Activated T-cell treated with anti-CD3 and anti-CD28 coated beads, Interleukin-2, amount 50 U/mL, for 72 hours (primary cell): ENCODE measurements at places on chromosomes 12 and 14. TPM values are rescaled to one million over a fixed set of nuclear protein-coding genes. Genes with fewer than 3 reads are reported as not detected.

DNA sequence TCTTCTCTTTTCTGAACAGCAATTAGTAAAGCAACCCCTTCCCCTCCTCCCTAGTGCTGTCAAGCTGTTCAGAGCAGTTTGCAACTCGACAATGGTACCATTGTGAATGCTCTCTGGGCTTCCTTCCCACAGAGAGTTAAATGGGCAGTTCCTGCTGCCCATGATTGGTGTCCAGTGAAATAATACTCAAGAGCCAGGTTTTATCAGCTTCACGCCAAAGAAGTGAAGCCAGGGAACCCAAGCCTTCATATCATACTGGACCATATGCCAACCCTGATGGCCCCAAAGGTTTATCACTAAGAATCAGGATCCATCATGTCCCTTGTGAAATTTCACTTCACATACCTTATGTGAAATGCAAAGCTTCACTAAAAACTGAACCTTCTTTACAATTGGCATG, 24.7 kb downstream of the INSM2 start:
- no peaks in the 10 kb centered on the region for H3K27me3 ChIP-seq
- H3K27ac ChIP-seq: no peak overlapping the region
- no peak overlapping the region for H3K4me3 ChIP-seq
- no peak for DNase-seq

MANSC1 gene
- 1.5 TPM for total RNA-seq

- H3K27me3 ChIP-seq: no peaks in the 10 kb centered on the region
- no peak overlapping the region for H3K4me3 ChIP-seq
- no peak overlapping the region for H3K27ac ChIP-seq
- H3K36me3 ChIP-seq: no peaks in the 10 kb centered on the region
- DNase-seq: no peak
- H3K4me1 ChIP-seq: no peaks in the 10 kb centered on the region
These were observed 13.3 kb downstream of the INF2 start for GRCh38 chr14:104702673-104703072.

MED6 gene
- 47.9 TPM for total RNA-seq
